ENCODE measurements at places on chromosomes 12 and 14.
A peak's percentile ranks its signal among the peaks of the same experiment; 100 is the strongest.

DNA sequence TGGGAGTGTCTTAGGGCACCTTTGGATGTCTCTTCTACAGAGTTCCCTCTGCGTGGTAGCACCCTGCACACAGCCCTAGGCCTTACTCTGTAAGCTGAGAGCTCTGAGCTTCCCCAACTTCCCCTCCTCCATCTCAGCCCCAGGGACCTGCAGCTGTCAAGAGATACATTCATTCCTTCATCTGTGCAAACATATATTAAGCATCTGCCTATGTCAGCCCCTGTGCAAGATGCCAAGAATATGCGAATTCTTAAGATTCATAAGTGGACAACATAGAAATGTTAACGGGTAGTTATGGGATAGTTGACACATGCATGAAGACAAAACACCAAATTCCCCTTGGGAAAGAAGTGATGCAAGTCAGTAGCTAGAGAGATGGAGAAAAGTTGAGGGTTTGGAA is 190.8 kb downstream of the SLC41A2 start:
- ATAC-seq = no peak

DNA sequence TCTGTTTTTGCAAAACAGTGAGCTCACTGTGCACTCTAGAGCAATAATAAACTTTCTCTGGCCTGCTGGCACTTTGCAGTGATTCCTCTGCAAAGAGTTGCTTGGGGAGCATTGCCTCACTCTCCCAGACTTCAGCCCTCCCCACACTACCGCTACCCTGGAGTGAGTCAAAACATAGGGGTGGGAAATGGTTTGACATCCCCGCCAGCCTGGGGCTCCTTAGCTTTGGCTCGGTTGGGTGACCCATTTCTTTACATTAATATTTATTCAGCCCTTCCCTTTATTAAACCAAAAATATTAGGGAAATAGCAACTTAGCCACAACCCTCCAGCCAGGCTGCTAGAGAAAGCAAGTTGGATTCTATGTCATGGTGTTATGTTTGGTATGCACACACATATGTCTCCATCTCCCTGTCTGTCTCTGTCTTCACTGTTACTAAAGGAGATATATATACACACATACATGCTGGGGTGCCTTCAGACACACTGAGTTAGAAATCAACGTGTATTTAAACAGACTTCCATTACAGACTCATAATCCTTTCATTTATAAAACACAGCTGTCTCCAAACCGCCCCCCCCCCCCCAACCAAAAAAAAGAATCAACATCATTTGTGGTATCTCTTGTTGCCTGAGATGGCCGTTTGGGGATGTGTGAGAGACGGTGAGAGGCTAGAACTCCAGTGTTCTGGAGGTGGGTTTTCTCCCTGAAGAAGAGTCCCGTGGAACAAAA is 3.4 kb upstream of the IRF2BPL start:
- ATAC-seq = 0 out of 3 replicates have a peak, but pooled peaks have one; percentile 4

DNA sequence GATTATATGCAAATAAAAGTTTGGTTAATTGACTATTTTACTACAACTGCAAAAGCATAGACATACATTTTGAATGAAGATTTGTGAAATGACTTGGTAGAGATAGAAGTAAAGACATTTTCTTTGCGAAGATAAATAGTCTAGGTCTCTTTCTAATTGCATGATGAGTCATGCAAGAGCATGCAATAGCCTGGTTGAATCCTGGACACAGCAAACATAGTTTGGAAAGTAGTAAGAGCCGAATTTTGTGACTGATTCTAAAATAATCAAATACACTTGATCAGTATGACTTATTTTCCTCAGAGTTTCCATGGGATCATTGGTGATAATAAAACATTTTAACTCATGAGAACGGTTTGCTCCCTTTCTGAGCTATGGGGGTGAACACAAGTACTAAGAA is 27.7 kb upstream of the CAND1 start:
- no peak for ATAC-seq

GRCh38 chr14:64790478-64790877 is 86.3 kb downstream of the PLEKHG3 start:
- no peak for ATAC-seq

DNA sequence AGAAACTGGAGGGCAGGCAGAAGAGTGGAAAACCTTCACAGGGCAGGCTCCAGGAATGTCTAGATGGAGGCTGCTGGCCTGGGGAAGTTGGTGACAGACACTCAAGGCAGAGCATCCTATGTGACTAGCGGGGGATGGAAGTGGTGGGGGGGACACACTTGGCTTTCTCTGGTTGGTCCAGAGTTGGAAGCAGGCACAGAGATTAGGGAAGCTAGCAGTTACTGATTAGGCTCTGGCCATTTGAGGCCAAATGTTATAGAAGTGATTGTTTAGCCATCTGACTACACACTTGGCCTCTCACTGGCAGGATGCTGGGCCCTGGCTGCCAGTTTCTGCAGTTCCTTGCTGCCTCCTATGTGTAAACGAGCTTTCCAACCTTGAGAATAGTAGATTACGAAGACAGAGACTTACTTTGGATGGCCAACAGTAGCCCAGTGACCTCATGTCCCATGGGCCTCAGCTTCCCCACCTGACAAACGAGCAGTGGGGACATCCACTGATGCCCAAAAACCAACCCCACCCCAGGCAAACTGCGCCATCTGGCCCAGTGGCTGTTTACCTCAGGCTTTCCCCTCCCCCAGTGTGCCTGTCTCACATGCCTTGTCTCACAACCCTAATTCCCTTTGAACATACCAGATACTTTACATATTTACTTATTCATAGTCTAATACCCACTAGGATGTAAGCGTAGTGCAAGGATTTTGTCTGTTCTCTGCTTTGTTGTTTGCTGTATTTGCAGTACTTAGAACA is 102.7 kb downstream of the PAPLN start:
- ATAC-seq = no peak

- no peak for ATAC-seq
Observed at GRCh38 chr14:71550367-71550766, 381.9 kb upstream of the RGS6 start.

GRCh38 chr12:94109160-94109559 is 39.2 kb upstream of the PLXNC1 start:
- peak; percentile 22 for ATAC-seq

GRCh38 chr12:116365606-116366455 is 88.3 kb upstream of the MED13L start:
- no peak for ATAC-seq

GRCh38 chr12:130762319-130762675 is 46.2 kb upstream of the RIMBP2 start:
- no peak for ATAC-seq

DNA sequence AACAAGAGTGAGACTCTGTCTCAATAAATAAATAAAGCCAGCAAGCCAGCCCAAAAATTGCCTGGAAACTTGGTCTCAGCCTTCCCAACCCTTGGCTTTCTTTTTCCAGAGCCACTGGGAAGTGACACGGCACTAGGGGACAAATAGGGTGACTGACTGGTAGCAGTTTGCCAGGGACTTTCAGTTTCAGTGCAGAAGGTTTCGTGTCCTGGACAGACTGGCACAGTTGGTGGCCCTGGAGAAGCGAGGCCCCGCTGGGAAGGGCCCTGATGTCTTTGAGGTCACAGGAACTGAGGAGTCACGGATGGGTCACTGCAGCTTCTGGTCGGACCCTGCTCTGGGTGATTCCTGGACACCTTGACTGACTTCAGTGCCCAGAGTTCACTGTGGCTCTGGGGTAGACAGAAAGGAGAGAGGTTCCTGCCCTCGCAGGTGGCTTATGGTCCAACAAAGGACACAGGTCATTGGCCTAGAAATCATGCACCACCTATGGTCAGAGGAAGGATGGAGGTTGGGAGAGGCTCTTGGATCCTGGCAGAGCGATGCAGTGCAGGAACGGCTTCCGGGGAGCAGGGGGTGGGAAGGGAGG is 2.7 kb downstream of the LRRC43 start:
- ATAC-seq = no peak

GRCh38 chr12:100382338-100382737 is 25.5 kb downstream of the SLC17A8 start:
- peak; percentile 81 for ATAC-seq

- ATAC-seq = peak; percentile 94
Observed at GRCh38 chr14:20530771-20531571, 25.6 kb downstream of the RNASE10 start.

DNA sequence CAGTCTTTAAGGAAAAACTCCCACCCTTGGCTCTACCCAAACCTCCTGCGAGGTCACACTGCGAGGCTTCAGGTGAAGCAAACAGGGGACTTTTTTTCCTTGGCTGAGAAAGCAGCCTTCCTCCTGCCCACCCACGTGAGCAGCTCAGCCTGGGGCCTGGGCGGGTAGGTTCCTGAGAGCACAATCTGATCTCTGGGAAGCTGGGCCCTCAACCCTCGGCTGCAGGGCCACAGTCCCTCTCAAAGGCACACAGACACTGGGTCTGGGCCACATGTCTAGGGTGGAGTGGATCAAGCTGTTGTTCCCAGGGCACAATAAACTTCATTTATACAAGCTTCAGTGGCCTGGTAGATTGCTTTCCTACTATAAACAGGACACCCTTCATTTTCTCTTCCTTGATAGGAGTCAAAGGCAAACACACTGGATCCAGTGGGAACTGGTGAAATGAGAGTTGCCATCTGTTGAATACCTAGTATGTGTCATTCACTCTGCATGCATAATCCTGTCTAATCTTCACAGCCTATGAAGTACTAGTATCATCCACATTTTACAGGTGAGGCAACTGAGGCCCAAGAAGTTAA is 41.3 kb upstream of the PNMA1 start:
- no peak for ATAC-seq

- no peak for ATAC-seq
Observed at GRCh38 chr12:5247144-5247543, 184.8 kb upstream of the NTF3 start.

DNA sequence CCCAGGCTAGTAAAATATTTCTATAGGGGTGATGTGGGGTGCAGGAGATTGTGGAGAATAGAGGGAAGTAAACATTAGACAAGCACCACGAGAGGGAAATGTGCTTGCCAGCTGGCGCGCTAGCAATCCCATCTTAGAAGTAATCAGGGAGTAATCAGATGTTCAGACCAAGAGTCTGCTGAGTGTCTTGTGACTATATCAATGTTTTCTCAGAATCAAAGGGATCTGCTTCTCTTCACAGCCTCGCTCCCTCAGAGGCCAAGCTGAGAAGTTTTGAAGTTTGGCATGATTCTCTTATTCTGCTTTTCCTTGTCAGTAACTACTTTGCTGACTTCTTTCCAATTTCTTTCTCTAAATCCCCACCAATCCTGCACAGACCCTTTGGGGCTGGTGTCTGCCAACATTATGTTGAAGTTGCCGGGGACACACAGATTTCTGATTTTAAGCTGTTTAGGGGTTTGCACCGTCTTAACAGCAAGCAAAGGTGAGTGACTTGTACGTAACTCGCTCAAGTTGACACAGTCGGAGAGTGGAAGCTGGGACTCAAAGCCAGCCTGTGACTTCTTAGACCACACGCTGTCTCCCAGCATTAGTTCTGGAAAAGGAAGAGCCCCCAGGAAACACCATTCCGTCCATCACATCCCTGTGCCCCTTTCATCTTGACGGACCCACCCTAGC is 22.0 kb upstream of the TSPAN9 start:
- ATAC-seq = peak; percentile 53
